ENCODE measurements at places on chromosomes 16 and 17.

DNA sequence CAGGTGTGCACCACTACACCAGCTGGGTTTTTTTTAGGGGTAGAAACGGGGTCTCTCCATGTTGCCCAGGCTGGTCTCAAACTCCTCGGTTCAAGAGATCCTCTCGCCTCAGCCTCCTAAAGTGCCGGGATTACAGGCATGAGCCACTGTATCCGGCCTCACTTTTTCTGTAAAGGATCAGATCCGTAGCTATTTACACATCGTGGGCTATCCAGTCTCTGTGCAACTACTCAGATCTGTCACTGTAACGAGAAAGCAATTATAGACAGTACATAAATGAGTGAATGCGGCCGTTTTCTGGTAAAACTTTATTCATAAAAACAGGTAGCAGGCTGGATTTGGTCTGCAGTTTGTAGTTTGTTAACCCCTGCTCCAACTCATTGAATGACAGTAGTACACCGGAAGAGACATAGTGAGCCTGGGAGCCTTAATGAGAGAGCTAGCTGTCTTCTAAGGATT lies 44.5 kb downstream of the VMP1 start:
- DNase-seq: no peak

- no peak for DNase-seq
Observed at GRCh38 chr16:68732042-68732680, 4.9 kb upstream of the CDH1 start.

- DNase-seq: no peak
Observed at GRCh38 chr17:68319410-68320162, 28.3 kb downstream of the ARSG start.

DNA sequence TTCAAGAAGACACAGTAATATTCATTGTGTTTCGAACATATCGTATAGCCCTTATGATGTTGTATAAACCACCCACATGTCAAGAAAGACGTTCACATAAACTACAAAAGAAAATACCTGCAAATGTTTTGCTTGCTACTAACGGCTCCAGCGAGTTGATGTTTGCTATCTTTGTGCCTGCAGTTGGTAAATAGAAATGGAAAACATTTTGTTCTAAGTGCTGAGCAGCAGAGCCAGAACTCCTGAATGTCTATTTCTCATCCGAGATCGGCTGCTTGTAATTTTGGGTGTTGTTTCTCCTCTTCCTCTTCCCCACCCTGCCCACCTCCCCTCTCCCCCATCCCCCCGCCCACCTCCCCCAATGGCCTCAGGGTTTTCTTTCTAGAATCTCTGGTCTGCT lies 5.0 kb downstream of the SYT17 start:
- no peak for DNase-seq

- DNase-seq: no peak
Observed at GRCh38 chr17:27009087-27009486, 284.8 kb upstream of the WSB1 start.

DNA sequence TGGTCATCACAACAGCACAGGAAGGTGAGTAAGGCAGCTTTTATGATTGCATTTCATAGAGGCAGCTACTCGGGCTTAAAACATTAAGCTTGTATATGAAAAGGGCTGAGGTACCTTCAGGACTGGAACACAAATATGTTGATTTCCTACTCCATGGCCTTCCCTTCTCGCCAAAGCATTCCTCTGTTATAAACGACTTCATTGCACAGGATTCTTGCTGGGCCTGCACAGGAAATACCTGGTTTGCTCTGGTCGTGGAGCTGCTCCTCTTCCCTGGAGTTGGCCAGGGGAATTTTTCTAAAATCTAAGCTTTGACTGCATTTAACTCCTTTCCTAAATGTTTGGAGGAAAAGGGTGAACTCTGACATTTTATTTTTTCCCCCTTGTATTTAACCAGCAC lies 49.0 kb downstream of the CHD9 start:
- no peak for DNase-seq

DNA sequence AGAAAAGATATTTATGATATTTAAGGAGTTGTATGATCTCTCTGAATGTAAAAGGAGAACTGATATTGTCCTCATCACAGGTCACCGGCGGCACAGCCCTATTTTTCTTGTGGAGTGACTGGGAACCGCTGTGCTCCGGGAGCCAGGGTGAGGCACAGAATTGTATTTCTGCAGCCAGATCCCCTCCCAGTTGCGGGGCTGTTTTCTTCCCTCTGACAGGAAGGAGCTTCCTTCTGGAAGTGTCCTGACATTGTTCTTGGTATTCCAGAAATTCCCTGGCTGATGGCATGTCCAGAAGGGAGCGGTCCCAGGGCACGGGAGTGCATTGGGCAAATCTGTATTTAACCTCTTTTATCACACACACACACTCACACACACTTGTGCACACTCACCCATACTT lies 268.6 kb upstream of the FOXF1 start:
- DNase-seq: no peak

GRCh38 chr16:69918241-69918640 lies 32.9 kb upstream of the CLEC18A start:
- no peak for DNase-seq

- DNase-seq: no peak
Observed at GRCh38 chr16:1160773-1161348, 8.0 kb downstream of the CACNA1H start.

- DNase-seq: no peak
Observed at GRCh38 chr16:85710732-85711131, 22.0 kb upstream of the GINS2 start.

DNA sequence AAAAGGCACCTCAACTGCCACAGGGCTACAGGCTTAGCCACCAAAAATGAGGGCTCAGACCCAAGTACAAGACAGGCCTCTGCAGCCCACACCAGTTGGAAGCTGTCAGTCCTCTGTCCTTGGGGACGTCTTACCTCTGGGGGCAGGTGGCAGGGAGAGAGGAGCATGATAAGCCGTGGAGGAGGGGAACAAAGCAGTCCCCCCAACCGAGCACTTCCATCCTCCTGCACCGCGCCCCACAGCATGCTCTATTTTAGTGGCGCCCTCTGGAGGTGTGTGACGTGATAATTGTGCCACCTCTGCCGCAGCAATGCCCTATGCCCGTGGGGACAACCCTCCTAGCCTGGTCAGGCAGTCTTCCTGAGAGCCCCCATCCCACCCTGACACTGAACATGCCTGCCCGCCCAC lies 13.6 kb downstream of the G6PC3 start:
- DNase-seq: no peak

DNA sequence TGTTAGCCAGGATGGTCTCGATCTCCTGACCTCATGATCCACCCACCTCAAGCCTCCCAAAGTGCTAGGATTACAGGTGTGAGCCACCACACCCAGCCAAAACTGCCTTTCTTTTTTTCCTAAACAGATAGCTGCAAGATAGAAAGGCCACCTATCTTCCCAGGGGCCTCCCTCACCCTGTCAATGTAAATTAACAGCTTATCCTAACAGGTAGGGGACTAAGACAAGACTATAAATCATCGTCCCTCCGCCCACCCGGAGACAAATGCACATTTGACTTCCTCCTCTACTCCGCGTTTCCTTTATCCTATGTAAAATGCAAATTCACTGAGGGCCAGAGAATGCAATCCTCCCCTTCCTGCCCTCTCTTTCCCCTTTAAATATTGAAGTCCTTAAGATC lies 71.4 kb downstream of the MARF1 start:
- DNase-seq: no peak

DNA sequence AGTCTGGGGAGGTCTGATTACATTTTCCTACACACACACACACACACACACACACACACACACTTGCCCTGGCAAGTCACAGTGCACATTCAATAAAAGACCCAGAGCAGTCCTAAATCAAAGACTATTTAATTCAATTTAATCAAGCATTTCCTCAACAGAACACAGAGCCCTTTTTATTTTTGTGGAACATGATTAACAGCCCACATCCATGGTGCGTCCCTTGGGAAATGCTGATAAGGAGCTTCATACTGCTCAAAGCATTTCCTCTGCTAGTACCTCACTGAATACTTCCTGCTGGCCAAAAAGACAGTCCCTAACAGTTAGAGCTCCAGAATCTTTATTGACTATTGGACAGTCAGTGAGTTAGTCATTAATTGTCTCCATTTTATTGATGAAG lies 43.1 kb upstream of the MYH10 start:
- no peak for DNase-seq

GRCh38 chr17:51802544-51802943 lies 356.0 kb downstream of the CA10 start:
- no peak for DNase-seq

DNA sequence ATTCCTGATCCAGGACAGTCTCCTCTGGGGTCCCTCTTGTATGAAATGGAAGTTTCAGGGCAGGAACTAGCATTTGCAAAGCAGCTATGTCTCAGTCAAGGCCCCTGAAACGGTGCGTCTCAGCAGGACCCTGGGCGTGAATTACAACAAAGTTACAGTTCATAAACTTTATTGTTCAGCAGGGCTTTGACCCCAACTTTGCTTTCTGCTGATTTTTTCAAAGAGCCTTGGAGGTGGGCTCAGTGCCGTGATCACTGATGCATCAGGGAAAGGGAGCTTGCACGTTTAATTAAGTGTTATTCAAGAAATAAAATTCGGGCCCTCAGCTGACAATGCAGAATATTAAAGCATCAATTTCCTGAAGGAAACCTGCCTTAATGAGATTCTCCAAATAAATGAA lies 260.1 kb upstream of the C16orf82 start:
- DNase-seq: no peak

- no peak for DNase-seq
Observed at GRCh38 chr17:82063424-82064415, 1.9 kb downstream of the DUS1L start.

GRCh38 chr17:40510328-40510648 lies 8.9 kb upstream of the TNS4 start:
- DNase-seq: no peak

GRCh38 chr16:68247400-68247799 lies 2.2 kb downstream of the PLA2G15 start:
- DNase-seq: no peak

DNA sequence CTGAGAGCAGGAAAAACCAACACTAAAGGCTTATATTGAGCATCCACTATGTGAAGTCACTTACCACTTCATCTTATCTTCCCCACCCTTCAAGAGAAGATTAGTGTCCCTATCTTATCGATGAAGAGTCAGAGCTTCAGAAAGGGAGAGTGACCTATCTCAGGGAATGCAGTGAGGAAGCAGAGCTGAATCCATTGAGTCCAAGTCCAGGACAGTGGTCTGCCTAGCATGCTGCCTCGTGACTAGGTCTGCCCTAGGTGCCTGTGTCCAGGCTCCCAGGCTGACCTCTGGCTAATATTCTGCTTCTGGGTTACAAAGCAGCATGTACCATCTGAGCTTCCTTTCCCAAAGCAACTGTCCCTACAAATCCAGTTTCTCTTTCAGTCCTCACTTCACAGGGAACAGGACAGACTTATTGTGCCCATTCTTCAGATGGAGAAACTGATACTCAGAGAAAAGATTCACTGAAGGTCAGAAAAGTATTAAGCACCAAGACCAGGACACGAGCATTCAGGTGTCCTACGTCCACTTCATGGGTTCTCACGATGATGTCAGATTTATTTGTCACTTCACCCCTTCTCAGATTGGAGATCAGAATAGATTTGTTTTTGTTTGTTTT lies 13.3 kb upstream of the FZD2 start:
- no peak for DNase-seq

DNA sequence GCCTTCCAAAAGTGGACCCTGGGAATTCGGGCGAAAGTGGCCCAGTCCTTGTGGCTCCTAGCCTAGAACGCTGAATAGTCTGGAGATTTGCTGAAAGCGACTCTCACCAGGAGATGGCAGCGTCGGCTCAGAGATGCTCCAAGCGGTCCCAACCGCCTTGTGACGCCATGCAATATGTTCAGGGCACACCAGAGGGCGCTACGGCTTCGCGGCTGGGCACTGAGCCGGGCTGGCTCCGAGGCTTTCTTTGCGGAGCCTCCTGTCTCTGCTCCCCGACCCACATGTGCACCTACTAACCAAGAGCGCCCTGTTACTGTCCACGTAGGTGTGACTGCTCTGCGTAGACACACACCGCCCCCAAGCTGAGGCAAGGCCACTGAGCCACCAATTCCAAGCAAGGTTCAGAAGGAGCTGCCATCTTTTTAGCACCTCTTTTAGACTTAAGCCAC lies 36.9 kb downstream of the SYCE1L start:
- no peak for DNase-seq

DNA sequence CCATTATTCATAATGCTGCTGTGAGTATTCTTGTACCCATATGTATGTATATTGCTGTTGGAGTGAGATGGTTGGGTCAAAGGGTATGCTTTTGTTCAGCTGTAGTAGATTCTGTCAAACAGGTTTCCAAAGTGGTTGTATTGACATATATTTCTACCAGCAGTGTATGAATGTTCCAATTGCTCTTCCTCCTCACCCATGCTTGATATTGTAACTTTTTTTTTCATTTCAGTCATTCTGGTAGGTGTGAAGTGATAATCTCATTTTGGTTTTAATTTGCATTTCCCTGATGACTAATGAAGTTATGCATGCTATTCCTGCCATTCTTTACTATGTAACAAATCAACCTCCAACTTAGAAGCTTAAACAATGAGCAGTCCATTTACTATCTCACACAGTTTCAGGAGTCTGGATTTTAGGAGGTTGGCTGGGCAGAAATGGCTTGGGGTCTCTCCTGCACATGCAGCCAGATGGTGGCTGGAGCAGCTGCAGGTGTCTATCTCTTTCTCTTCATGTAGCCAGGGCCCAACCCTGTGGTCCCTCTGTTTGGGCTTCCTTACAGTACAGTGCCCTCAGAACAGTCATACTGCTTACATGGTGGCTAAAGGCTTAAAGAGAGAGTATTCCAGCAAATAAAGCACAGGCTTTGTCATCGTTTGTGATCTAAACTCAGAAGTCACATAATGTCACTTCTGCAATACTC lies 21.2 kb downstream of the ERAL1 start:
- no peak for DNase-seq

DNA sequence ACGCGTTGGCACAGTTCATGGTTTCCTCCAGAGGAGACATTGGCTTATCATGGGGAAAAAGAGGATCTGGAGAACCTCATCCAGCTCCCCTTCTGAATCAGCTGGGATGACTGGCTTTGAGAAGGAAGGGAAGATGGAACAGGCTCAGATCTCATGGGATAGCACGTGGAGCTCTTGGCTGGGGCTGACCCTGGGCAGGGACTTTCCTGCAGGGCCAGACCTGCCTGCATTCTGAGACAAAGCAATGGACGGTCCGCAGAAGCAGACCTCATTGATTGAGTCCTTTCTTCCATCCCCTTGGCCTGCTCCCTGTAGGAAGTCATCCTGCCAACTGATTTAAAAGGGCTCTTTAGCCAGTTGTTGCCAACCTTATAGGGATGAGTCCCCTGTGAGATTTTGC lies 26.2 kb downstream of the PLCD3 start:
- DNase-seq: no peak

DNA sequence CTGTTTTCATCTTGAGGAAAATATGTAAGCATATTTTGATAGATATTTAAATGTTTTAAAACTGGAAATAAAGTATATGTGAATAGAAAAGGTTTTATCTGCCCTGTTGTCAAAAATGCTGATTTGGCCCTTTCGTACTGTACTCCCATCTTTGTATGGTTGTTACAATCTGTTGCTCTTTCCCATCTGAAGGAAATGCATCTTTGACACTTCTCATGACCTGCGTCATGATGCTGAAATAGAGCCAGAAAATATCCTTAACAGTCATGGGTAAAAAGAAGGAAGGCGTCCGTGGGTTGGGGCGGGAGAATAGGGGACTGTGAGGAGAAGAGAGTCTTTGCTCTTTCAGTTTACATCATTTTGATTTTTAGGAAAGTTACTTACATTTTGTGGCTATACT lies 327.7 kb downstream of the BCAS3 start:
- DNase-seq: no peak

GRCh38 chr17:41585301-41586056 lies 1.2 kb downstream of the KRT14 start:
- no peak for DNase-seq
